Frontal cortex (tissue), 4 donors: ENCODE measurements at places on chromosomes 12 and 14. TPM values are rescaled to one million over a fixed set of nuclear protein-coding genes. Genes with fewer than 3 reads are reported as not detected.

GRCh38 chr12:113796066-113796827, 169.9 kb downstream of the RBM19 start:
- no peak for DNase-seq

PPP1R36 gene
- total RNA-seq: 0.82 TPM

GRCh38 chr12:81022531-81022930, 55.3 kb upstream of the ACSS3 start:
- no peak for DNase-seq

NPFF gene
- not detected for total RNA-seq

GRCh38 chr14:61954306-61954705, 192.1 kb downstream of the SNAPC1 start:
- no peak for DNase-seq

- DNase-seq: no peak
These were observed 138.5 kb downstream of the BCAT1 start for GRCh38 chr12:24810378-24810777.

DNA sequence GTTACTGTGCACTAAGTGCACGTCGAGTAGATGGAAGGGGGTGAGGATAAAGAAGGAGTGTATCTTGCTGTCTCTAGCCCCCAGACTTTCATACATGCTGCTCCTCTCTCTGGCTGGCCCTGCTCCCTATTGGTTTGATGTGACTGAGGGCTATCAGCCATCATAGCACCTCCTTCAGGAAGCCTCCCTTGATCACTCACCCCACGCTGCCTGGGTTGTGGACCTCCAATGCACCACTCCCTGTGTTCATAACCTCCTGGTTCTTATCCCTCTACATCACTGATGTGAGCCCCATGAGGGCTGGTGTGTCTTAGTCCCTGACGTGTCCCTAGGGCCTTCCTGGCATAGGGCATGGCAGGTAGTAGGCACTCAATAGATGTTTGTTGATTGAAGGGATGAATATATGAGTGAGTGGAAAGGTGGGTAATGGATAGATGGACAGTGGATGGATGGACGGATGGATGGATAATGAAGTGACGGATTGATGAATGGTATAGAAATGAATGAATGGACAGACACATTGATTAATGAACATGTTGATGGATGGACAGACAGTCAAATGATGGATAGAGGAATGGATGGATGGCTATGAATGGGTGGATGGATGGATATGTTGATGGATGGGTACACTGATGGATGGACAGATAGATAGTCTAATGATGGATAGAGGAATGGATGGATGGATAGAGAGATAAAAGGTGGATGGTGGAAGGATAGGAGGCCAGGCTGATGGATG, 15.0 kb downstream of the SDSL start:
- DNase-seq: no peak

- DNase-seq: no peak
These were observed 32.5 kb downstream of the MMAB start for GRCh38 chr12:109540526-109541412.

GRCh38 chr14:34324363-34324795, 137.7 kb downstream of the SPTSSA start:
- no peak for DNase-seq

DNA sequence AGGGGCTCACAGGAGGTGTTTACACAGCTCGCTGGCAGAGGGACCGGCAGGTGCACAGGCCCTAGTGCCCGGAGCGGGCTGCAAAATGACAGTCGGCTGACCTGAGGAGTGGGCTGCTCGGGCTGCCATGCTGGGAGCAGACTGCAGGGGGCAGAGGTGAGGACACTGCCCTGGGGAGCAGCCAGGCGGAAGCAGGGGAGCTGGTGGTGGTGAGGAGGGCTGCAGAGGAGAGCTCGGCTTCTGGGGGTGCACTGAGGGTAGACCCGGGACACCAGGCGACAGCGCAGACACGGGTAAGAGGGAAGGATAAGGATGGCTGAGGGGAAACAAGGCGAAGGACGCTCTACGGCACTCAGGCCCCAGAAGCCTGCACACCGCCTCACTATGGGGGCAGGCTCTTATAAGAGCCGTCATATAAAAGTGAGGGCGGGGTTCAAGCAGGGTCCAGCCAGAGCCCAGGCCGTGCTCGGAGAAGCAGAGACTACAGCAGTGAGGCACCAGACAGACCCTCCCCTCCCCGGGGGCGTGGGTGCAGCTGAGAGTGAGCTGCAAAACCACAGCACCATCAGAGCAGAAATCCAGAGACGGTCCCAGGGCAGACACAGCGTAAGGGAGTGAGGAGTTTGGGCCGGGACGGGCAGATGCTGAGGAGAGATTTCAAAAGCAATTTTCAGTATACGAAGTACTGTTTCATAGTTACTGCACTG, 62.5 kb downstream of the CCDC88C start:
- DNase-seq: no peak

UNC119B gene
- 11.0 TPM for total RNA-seq

SLCO1B1 gene
- total RNA-seq: not detected

GRCh38 chr14:103960457-103961055, 18.2 kb upstream of the RD3L start:
- no peak for DNase-seq

DNA sequence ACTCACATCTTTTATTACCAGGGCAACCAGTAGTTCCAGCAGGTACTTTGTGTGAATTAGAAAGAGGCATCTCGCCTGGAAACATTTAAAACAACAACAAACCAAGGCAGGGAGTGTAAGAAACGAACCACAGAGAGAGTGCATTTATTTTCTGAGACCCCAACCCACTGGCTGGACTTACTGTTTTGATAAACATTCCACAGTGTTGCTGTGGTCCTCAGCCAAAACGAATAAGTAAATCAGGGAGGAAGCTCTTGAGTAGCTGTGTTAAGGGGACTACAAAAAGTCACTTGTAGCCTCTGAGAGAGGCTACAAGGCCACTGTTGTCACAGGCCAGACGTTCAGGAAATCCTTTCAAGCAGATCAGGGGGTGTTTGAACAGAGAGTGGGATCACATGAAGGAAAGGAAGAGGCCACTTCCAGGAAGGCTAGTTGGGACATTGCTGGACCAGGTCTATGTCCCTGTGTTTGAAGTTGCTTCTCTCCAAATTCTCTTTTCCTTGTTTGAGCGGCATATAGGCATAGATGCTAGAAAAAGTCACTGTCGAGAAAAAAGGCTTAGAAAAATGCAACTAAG, 33.8 kb downstream of the DMAC2L start:
- DNase-seq: no peak

CELA1 gene
- not detected for total RNA-seq

KTN1 gene
- 76.2 TPM for total RNA-seq

TAS2R20 gene
- 6.9 TPM for total RNA-seq

CAPS2 gene
- 9.8 TPM for total RNA-seq

MNAT1 gene
- total RNA-seq: 76.2 TPM

GRCh38 chr14:100680439-100681051, 46.1 kb upstream of the DLK1 start:
- no peak for DNase-seq

GRCh38 chr12:2259369-2259768, 206.6 kb downstream of the CACNA1C start:
- DNase-seq: no peak

GPR135 gene
- total RNA-seq: 5.3 TPM

DNA sequence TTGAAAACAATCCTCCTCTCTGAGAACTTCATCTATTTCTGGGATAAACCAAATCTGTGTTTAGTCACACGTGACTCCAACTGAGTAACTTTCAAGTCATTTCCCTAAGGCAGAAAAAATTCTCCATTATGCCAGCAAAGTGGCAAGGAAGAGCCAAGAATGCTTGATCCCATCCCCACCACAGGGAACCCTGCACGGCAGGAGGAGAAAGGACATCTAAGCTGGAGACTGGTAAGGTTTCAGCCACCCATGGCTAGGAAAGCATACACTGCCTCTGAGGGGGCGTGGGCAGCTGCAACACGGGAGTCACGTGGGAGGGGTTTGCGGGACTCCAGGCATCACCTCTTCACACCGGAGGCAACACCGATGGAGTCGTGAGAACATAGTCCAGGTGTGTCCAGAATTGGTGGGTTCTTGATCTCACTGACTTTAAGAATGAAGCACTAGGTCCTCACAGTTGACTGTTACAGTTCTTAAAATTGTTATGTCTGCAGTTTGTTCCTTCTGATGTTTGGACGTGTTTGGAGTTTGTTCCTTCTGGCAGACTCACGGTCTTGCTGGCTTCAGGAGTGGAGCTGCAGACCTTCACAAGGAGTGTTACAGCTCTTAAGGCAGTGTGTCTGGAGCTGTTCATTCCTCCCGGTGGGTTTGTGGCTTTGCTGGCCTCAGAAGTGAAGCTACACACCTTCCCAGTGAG, 2.7 kb upstream of the SIVA1 start:
- DNase-seq: no peak
